ENCODE measurements at places on chromosomes 5 and 9. TPM values are rescaled to one million over a fixed set of nuclear protein-coding genes. Genes with fewer than 3 reads are reported as not detected.

DNA sequence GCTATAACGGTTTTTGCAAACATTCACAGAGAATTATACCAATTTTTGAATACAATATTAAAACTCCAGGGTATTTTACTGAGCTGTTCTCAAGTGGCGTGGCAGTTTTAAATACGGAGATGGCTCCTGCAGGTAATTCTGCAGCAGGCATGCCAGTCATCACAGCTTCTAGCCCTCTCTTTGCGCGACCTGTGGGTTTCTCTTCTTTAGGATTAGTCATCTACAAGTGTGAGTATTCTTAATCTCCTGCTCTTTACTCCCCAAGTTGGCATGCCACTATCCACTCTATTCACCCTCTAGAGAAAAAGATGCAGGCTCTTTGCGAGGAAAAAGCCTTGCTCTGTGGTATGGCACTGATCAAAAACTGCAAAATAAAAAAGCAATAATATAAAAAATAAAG, 43.9 kb downstream of the ANKRD31 start:
- no peak for DNase-seq

DNA sequence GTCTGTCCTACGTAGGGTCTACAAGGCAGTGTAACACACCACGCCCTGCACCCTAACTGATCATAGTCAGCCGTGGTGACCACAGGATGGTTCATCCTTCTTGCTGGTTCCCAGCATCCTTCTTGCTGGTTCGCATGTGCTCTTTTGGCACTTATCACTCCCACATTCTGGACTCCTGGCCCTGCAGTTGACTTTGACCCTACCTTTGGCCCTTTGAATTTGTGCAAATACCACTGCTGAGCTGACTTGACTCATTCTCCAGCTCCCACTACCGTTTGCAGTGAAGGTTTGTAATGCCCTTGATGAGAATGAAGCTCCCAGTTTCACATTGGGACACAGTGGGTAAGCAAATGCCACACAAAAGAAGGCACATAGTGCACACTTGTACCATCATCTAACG, 33.8 kb downstream of the PALM2AKAP2 start:
- DNase-seq: no peak

Gene GZMA
- 0.66 TPM for polyA plus RNA-seq

Gene ARL10
- polyA plus RNA-seq: 2.6 TPM

DNA sequence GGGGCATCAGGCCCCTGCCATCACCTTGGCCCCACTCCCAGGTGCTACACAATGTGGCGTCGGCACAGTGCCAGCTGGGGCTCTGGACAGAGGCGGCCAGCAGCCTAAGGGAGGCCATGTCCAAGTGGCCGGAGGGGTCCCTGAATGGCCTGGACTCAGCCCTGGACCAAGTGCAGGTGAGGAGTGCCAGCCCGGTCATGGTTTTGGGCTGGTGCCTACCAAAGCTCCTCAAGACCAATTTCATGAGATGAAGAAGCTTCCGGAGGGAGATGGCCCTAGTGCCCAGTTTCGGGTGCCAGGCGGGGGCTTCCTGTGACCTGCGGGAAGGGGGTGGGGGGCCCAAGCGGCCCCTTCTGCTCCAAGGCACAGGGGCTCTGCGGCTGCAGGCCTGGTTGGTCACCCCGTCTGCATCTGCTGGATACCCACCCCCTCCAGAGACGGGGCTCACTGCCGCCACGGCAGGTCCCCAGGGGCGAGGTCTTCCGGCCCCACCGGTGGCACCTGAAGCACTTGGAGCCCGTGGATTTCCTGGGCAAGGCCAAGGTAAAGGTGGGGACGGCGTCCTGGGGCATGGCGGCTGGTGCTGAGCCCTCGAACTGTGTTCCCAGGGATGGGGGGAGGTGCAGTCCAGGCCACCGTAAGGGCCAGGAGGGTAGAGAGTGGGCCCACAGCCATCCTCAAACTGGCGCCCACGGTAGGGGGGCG, 5.8 kb downstream of the NOXA1 start:
- DNase-seq: no peak

Gene SCGB3A2
- polyA plus RNA-seq: not detected

DNA sequence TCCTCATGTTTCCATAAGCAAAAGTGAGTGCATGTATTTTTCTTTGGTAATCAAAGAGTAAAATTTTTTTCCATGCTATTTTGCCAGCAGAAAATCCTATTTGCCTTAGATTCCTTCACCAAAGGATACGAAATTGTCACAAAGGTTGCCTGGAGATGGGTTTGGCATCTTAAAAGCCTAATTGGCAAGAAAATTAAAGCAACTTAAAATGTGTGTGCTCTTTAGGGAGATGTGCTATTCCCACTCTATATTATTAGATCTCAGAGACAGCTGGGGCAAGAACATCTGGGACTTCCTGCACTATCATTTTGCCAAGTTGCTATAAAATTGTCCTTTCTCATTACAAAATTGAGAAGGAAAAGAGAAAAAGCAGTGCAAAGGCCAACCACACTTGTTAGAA, 146.1 kb downstream of the PLCXD3 start:
- peak; percentile 12 for DNase-seq

Gene GAPT
- not detected for polyA plus RNA-seq

Gene DAP
- polyA plus RNA-seq: 155 TPM

GRCh38 chr9:82720515-82720914, 342.4 kb downstream of the RASEF start:
- DNase-seq: no peak

Gene OR1Q1
- polyA plus RNA-seq: not detected

DNA sequence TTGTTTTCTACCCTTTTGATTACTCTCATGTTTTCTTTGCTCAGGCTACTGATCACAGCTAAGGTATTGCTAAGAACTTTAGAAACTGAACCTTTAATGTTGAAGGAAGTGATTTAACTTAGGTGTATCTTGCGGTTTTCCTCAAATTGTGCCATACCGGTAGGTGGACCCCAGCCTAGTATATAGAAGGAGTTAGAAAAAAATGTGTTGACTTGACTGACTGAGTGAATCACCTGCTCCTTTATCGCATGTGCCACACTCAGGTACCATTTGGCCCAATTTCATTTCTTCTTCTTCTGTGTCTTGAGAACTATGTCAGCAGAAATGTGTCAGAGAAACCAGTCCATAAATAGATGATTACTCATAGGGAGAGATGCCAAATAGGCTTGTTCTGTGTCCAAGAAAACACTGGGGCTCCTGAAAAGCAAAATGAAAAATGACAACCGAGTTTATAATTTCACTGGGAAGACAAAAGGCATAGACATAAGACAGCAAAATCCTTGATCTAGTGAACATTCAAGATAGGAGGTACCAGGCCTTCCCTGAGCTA, 19.4 kb downstream of the PLPPR1 start:
- no peak for DNase-seq

- DNase-seq: no peak
Observed at GRCh38 chr5:169011451-169011850, 289.5 kb downstream of the SLIT3 start.

DNA sequence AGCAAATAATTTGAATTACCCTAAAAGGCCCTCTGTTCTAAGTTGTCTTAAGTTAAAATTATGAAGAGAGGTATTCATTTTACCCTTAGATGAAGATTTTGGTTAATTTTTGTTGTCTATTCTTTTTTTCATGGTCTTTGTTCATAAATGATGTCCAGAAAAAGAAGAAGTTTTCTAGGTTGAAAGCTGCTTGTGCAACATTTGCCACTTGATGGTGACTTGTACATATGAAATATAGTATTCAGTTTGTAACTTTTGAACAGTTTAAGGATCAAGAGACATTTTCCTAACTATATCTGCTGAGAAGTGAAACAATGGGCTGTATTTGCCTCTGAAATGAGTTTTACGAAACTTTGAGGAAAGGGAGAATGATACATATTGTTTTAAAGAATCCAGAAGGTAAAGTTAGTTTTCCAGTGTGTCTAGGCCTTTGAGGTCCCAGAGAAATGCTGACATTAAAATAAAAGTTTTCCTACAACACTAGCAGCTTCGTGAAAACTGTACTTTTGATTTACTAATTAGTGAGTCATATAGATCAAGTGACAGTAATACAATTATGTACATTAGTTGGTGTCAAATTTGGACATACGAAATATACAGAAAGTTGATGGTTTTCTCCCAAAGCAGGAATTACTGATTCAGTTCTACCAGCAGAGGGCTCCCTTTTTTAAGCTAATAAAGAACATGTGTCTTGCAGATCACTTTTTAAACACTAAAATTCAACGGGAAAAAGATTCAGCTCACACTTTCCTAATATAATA, 70.5 kb downstream of the PIK3R1 start:
- peak; percentile 80 for DNase-seq

- no peak for DNase-seq
Observed at GRCh38 chr5:113194125-113194524, 217.5 kb downstream of the DCP2 start.

GRCh38 chr9:13911473-13911872, 402.5 kb downstream of the NFIB start:
- no peak for DNase-seq

Measured in brain (organoid and tissue), 16 donors.